ENCODE measurements at places on chromosomes 5 and 9.

GRCh38 chr9:135039266-135039870 lies 48.1 kb upstream of the OLFM1 start:
- no peak for DNase-seq

DNA sequence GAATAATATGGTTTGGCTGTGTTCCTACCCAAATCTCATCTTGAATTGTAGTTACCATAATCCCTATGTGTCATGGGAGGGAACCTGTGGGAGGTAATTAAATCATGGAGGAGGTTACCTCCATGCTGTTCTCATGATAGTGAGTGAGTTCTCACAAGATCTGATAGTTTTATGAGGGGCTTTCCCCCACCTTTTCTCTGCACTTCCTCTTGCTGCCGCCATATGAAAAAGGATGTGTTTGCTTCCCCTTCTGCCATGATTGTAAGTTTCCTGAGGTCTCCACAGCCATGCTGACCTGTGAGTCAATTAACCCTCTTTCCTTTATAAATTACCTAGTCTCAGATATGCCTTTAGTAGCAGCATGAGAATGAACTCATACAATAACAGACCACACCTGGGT lies 63.7 kb upstream of the PRR16 start:
- no peak for DNase-seq

- DNase-seq = no peak
Measured at GRCh38 chr5:179163236-179164155, 103.3 kb downstream of the ZNF354C start.

DNA sequence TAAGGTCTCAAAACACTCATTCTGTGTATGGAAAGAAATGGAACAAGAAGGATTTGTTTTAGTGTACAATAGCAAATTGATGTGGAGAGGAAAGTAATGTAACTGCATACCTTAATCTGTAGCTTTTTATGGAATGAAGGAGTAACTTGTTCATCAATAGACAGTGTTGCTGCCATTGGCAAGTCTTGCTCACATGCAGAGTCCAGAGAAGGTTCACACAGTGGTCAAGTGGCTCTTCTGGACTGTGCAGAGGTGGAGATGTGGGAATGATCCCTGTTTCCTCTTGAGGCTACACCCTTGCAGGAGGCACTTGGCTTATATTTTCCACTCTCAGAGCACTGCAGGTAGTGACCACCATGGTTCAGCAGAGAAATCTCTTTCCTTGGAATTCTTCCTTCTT lies 132.9 kb upstream of the ANKH start:
- DNase-seq = peak; percentile 33

- DNase-seq = no peak
Measured at GRCh38 chr5:157487358-157487757, 27.3 kb downstream of the NIPAL4 start.

GRCh38 chr9:76373173-76373783 lies 20.9 kb downstream of the RFK start:
- DNase-seq = peak; percentile 42

- no peak for DNase-seq
Measured at GRCh38 chr9:125088752-125089151, 54.6 kb downstream of the SCAI start.

DNA sequence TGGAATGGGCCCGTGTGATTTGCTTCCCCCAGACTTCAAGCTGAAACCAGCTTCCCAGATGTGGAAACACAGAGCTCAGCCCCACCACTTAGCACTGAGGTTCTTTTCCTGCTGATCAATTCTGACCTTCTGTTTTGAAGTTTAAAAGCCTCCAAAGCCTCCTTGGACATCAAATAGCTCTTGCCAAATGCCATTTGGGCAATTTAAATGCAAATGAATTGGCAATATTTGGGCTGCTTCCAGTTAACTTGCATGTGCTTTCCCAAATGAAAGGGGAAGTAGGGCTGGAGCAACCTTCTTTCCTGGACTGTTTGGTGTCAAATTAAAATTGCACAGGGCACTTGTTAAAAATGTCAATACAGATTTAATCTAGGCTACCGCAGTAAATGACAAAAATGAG lies 710.5 kb downstream of the TLR4 start:
- no peak for DNase-seq

DNA sequence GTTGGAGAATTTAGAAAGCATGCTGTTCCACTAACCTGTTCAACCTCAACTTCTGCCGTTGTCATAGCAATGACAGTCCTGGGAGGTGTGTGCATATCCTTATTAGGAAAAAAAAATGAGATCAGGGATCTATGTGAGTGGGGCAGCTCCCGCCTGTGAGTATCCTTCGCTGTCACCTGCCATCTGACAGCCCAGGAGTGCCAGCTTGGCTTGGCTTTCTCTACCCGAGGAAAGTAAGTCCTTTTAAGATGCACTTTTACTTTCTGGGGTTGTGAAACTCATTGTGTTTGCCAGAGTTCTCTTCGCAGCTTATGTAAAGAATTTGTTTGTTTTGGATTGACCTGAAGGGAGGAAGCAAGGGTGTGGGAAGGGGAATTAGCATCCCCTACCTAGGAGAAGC lies 21.8 kb downstream of the PCDHAC2 start:
- DNase-seq = no peak

DNA sequence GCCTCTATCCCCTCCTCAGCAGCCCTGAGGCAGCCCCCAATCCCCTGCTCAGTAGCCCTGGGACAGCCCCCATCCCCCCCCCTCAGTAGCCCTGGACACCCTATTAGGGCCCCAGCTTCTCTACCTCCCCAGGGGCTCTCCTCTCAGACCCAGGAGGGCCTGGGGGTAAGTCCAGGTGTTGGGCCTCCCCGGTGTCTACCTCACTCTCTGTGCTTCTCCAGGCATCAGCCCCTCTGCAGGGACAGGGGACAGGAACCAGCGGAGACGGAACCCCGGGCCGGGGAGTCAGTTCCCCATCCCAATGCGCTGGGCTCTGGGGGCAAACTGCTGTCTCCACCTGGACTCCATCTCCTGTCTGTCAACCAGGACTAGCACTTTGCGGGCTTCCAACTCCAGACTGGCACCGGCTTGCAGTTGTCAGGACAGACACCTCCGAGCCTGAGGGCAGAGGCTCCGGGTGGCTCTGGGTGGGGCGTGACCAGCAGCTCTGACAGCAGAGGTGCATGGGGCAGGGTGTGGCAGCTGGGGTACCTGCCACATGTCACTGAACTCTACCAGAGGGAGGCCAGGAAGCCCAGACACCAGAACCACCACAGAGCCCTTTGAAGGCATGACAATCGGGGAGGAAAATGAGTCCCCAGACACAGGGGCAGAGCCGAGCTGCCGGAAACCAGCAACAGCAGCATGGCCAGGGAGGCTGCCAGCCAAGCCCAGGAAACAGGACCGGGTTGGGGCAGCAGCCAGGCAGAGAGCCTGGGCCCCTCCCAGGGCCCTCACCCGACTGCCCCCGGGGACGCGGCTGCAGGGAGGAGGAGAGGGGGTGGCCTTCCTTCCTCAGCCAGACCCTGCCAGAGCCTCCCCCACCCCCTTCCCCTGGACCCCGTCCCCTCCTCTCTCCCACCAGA lies 17.7 kb upstream of the UBAC1 start:
- no peak for DNase-seq

DNA sequence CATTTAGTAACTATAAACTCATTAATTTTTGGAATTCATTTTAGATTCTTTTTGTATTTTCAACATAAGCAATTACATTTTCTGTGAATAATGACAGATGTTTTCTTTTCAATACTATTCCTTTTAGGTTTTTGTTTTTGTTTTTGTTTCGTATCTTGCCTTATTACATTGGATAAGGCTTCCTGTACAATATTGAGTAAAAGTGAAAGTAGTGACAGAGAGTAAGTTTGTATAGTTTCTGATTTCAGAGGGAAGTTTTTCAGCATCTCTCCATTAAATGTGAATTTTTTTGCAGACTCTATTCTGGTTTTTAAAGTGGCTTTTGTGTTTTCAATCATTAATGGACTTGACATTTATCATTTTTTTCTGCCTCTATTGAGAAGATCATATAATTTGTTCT lies 12.8 kb upstream of the CAMK4 start:
- DNase-seq = no peak

GRCh38 chr5:151345187-151345807 lies 2.1 kb downstream of the SLC36A2 start:
- no peak for DNase-seq

DNA sequence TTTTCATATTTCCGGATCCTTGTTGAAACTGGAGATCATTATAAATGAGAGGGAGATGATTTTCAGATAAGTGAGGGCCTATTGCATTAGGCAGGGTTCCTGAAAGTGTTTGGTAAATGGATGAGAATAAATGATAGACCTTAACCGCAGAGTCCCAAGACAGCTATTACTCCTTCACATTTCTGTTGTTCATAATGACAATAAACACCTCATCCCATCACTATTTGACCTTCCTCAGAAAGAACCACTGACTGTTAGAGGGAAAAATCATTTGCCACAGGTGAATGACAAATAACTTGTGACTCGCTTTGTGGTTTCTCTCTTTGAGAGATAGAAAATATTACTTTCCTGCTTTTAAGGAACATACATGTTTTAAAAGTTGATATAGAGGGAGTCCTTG lies 47.3 kb upstream of the TRMT10B start:
- DNase-seq = peak; percentile 6

GRCh38 chr9:125240649-125240999 lies 519 bp downstream of the HSPA5 start:
- DNase-seq = peak; percentile 29

DNA sequence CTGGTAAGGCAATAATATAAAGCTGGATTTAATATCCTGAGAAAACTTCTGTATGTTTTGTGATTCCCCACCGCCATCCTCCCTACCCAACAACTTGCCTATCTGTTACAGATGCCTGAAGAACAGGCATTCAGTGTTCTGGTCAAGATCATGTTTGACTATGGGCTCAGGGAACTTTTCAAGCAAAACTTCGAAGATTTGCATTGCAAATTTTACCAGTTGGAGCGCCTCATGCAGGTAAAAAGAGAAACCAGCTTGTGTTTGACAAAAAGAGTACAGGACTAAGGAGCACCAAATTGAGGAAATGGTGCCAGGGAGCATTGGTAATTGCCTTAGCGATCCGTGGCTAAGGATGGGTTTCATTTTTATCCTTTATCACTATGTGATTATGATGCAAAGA lies 40.0 kb downstream of the GPR21 start:
- DNase-seq = no peak

- no peak for DNase-seq
Measured at GRCh38 chr9:113580954-113581311, 117.4 kb downstream of the RGS3 start.

DNA sequence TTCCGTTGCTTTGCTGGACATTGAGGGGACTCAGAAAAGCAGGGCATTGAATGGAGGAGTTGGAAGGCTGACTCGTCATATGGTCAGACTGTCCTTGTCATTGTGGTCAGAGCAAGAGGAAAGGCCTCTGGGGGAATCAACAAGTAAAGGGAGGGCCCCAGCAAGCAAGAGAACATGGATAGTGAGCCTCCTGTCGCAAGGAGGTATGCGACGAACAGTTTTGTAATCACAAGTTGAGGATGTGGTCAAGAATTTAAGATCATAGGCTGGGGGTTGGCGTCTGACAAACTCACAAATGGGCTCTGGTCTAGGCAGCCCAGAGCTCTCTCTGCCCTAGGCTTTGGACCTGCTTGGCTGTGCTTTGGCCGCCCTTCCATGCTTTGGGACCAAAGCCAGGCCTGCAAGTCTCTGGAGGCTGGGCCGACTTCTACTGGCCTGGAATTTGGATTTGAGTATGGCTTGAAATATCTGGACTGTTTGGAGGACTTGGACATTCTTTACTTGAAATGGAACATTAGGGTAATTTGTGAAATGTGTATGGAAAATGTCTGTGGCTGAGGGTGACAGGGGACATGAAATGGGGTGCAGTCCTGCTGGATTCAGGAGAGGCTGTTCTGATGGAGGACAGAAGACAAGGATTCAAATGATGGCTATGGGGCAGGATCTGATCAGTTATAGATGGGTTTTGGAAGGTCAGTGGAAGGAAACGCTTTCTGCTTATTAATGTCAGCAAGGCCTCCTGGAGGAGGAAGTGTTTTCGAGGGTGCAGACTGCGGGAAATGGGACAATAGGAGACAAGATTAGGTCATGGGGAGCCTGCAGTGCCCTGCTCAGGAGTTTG lies 19.2 kb upstream of the NDST1 start:
- peak; percentile 68 for DNase-seq

- DNase-seq = peak; percentile 88
Measured at GRCh38 chr5:142821733-142822487, 51.7 kb downstream of the ARHGAP26 start.

- no peak for DNase-seq
Measured at GRCh38 chr5:126248611-126249010, 174.6 kb upstream of the GRAMD2B start.

GRCh38 chr9:128340691-128341434 lies 536 bp downstream of the SLC27A4 start:
- DNase-seq = no peak

DNA sequence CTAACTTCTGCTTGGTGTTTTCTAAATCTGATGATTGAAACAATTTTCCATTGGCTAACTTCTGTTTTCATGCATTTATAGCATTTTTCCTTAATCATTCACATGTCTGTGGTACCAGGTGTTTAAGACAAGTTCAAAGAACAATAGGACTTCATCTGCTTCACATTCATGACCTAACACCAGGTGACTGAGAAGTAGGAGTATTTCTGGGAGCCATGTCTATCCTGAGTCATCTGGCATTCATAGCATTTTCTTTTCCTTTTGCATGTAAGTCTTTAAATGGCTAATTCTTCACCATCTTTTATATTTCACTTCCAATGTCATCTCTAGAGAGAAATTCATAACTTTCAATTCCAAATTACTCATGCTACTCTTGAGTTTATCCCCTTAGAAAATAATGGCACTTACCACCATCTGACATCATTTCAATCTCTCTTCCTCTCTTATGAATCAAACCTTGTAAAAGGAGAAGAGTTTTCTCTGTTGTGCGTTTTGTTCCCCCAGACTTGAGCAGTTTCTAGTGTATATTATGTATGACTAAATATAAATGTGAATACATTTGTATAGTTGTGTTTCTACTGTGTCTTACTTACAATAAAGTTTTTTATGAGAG lies 1196.1 kb upstream of the CDH9 start:
- no peak for DNase-seq

GRCh38 chr9:99431103-99431502 lies 209.0 kb downstream of the SEC61B start:
- DNase-seq = peak; percentile 53

DNA sequence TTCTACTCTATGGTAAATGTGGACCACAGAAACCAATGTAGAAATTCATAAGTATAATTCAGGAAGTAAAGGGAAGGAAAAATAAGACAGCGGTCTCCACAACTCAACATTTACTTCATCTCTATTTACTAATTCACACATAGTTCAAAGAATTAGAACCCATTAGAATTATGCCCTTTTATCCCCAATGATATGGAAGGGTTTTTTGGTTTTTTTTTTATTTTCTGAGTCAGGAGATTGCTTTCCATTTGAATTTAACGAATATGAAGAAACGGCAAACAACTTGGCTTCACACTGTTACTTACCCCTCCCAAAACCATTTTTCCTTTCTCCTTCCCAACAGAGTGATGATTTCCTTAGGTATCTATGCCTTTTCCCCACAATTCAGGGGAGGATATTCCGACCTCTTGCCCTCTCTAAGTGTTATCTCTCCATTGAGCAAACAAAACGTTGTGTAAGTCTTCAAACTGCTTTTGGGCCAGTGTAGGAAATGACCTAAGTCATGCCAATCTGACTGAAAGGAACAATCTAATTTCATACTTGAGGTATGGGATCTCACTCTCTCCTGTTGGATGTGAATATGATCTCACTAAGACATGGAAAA lies 72.0 kb downstream of the CETN3 start:
- DNase-seq = no peak
